ENCODE measurements at places on chromosomes 7 and 10.

DNA sequence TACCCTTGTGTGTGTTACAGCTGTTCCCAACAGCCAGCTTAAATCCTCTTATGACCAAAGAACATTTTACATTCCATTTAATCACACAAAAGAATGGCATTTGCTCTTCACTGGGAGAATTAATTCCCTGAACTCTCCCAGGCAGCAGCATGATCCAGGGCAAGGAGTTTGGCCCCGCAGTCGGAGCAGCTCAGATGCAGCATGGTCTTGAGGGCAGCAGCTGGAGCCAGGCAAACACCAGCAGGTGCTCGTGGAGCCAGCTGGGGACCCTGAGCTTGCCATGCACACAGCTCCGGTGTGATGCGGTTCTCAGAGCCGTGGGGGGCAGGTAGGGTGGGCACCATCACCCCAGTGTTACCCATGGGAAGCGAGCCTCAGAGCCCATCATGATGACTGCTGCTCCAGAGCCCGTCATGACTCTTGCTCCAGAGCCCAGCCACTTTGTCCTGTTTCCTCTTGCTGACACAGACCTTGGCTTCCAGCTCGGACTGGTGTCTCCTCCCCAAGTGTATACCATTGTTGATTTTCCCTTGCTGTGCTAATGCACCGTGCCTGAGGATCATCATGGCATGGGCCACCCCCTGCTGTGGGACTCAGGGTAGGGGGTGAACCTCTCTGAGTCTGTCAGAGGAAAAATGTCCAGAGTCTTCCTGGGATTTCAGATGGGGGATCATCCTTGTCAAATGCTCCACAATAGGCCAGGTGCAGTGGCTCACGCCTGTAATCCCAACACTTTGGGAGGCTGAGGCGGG lies 75.8 kb downstream of the ZRANB1 start:
- DNase-seq: no peak

GRCh38 chr7:80807166-80807900 lies 111.5 kb downstream of the SEMA3C start:
- DNase-seq: no peak

- no peak for DNase-seq
These were observed 21.7 kb upstream of the SMO start for GRCh38 chr7:129166745-129167144.

DNA sequence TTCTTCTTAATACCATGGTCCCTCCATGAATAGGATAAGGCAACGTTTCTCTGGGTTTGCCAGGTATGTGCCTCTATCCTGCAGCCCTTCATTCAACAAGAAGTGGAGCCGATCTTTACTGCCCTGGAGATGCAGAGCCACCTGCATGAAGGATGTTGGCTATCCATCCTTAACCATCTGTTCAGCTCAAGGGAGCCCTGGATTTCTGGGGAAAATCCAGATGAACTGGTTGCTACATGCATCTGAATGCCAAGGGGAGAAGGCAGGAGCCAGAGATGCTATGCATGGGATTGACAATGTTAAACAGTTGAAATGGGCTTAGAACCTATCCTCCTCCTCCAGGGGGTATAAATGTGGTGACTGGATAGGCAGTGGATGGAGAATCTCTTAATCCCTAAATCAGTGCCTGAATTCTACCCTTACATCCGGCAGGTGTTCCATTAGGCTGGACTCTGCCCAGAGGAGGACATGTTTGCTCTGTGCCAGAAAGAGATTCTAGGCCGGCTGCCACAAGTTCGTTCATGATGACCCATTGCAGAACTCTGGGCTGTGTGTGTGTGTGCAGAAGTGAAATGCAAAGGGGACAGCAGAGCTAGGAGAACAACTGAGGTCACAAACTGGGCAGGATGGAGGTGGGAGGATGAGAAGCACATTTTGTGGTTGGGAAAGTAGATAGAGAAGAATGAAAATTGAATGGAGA lies 15.6 kb downstream of the CPED1 start:
- DNase-seq: no peak

DNA sequence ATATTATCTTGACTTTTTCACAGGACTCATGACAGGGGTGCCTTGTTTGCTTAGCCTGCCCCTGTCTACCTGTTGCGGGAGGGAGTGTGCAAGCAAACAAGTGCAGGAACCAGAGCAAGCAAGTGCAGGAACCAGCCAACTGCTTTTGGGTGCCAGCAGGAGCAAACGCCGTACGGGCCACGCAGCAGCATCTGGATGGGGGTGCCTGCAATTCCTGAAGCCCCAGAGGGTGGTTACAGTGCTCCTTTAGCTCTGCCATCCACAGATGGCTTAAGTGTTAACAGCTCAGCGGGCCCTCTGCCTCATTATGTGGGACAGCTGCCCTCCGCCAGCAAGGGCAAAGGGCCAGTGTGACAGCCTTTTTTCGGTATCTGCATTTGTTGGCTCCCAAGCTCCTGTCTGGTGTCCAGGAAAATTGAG lies 83.5 kb downstream of the MICU1 start:
- no peak for DNase-seq

GRCh38 chr10:133268532-133268931 lies 8.1 kb downstream of the ADAM8 start:
- DNase-seq: no peak

DNA sequence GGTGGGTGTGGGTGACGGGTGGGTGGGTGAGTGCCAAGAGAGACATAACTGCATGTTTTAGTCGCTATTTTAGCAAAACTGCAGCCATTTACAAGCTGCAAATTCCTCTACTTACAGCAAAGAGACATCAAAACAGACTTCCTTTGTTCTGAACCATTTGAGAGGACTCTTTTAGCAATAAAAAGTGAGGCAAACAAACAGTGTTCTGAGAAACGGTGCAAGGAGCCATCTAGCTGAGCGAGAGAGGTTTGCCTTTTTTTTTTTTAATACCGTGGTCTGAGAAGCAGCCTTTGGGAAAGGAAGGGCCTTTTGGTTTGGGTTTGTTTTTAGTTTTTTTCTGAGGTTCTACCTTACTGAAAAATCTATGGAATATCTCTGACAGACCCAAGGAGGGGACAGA lies 62.9 kb downstream of the SCRN1 start:
- no peak for DNase-seq

- no peak for DNase-seq
These were observed 134.4 kb upstream of the SAMD8 start for GRCh38 chr10:74977072-74977471.

GRCh38 chr10:133537546-133538545 lies 10.7 kb downstream of the CYP2E1 start:
- DNase-seq: no peak

- DNase-seq: no peak
These were observed 19.6 kb downstream of the KNDC1 start for GRCh38 chr10:133179651-133180050.

DNA sequence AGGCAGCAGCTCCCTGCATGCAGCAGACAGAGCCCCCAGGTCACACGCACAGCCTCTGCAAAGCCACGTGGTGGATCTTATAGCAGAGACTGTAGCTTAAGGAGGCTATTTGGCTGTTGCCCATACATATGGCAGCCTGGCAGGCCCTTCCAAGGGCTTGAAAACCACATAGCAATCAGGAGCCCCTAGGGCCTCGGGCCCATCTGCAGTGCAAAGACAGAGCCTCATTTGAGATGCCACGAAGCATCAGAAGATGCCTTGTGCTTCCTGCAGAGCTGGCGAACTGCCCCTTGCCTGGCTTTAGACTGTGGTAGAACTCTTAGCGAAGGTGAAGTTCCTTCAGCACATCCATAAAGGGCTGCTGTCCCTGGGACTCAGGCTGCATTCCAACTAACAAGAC lies 309.9 kb downstream of the GRID1 start:
- DNase-seq: no peak

DNA sequence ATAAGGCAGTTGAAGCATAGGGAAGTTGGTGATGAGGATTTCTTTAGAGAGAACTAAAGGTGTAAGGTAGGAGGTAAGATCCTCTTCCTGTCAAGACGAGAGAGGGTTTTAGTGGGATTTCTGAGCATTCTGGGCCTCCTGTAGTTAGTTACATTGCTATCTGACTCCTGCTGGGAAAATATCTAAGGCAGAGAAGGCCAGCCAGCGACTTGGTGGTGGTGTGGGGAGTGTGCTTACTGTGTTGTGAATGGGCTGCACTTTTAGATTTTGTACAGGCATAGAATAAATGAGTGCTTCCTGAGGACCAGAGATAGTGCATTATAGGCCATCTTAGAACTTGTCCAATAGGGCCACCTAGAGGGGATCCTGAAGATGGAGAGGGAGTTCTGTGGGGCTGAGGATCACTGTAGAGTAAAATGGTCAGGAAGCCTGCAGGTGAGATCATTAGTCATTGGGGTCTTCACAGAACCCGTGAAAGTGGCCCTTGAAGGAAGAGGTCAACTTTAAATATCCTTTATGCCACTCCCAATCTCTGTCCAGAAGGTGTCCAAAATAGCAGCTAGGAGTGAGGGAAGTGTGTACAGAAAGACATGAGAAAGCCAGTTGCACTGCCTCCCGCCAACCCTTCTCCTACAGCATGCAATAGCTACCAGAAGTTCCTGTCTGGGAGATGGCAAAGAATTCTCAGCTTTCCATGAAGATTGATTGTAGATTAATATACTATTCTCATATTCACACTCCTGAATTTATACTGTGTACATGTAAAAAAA lies 266.6 kb downstream of the POLR1F start:
- DNase-seq: no peak

DNA sequence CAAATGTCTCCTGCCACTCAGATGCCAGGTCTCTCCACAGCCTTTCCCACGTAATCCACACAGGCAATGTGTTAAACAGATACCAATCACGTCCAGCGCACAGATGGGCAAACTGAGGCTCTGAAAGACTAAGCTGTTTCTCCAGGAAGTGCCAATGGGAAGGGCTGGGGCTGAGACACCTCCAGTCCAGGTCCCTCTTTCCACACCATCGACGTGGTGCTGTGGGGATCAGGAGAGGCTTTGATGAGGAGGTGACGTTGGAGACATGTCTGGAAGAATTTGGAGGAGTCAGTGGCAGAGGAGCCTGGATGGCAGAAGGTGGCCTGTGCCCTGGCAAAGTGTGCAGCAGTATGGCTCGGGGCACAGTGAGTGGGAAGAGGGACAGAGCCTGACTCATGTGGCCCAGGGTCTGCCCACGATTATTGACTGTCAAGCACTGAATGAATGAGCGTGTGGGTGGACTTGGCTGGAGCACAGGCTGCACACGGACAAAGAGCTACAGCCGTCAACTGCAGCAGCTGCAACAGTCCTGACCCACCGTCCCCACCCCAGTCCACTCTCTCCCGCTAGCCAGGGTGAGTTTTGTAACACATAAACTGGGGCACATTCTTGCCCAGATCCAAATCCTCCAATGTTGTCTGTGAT lies 40.8 kb upstream of the HSPA12A start:
- no peak for DNase-seq

DNA sequence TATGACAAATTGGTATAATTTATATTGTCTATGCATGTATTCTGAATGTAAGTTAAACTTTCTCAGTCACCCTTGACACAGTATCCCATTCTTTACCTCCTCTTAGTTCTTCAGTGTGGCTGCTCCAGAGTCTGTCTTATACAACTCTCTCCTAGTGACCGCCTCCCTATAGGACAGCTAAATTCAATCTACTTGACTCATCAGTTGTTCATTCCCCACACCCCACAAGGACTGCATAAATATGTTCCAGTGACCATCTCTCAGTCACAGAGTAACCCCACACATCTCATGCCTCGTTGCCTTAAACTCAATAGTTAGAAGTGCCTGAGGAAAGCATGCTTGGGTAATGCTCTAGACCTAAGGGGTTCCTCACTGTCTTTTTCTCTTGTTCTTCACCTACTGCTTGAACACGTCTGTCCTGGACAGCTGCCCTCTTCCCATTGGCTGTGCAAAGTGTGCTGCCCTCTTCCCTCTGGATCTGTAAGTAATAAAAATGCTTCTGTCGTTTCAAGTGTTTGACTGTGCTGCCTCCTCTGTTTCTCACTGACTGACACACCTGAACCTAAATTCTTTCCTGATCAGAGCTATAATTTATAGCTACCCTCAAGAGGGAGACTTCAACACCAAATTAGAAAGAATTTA lies 494.6 kb upstream of the GRM3 start:
- no peak for DNase-seq

- no peak for DNase-seq
These were observed at the start of gene MYL10 for GRCh38 chr7:101629171-101629570. Gene MYL10 (minus strand): TSS chr7:101629296. CDS start chr7:101629118, 178 bp downstream.

GRCh38 chr7:34077168-34077567 lies 171.8 kb downstream of the BMPER start:
- no peak for DNase-seq

- no peak for DNase-seq
These were observed 137.4 kb upstream of the PPIF start for GRCh38 chr10:79209831-79210230.

- no peak for DNase-seq
These were observed 53.0 kb upstream of the TMEM168 start for GRCh38 chr7:112843151-112843550.

DNA sequence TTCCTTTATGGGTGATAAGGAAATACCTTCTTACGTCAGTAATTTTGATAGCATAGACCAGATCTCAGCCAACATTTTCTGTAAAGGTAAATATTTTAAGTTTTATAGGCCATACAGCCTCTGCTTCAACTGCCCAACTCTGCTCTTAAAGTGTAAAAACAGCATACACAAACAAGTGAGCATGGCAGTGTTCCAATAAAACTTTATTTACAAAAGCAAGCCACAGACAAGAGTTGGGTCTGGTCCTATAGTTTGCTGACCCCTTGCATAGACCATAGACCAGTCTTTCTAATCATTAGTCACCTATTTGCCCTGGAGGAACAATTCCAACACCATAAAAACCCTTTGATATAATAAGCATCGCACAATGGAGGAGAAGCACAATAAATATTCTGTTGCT lies 398.8 kb downstream of the SFMBT2 start:
- no peak for DNase-seq

DNA sequence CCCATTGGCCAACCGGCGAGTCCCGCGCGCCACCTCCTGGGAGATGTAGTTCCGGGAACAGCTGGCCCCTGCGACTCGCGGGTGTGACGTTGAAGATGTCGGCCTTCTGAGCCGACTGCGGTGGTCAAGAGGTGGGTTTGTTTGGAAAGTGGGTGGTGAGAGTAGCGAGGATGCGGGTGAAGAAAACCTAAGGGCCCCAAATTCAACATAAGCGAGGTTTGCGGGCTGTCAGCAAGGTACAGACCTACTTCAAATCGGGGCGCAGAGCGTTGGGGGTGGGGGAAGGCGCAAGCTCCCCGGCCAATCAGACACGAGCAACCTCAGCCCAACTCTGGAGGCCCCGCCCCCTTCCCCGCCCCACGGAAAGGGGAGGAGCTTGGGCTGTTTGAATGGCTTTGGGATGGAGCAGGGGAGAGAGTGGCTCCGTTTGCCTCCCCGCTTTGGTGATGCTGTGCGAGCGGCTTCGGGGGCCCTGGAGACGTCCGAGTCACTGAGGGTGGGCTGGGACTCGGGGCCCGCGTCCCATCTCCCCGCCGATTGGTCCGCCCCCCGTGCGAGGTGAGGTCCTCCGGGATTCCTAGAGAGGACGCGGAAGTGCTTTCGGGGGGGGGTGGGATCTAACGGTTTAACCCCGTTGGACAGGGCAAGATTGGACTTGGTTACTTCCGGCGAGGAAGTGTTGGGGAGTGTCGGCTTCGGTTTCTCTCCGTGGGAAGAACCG lies at the start of gene ZKSCAN5:
ZKSCAN5 (plus strand) TSS at position 60 of the 721 bp plus-strand sequence. CDS start 1,383 bp downstream, outside the sequence.
- peak; percentile 98 for DNase-seq

GRCh38 chr10:13990946-13991345 lies 339.8 kb downstream of the FRMD4A start:
- DNase-seq: no peak

Data from stimulated activated CD4-positive, alpha-beta T cell treated with anti-CD3 and anti-CD28 coated beads, Interleukin-15, amount 100 ng/mL, for 24 hours (primary cell).